NCI-H1694 (cell line): ENCODE measurements at places on chromosomes 6 and 20.

DNA sequence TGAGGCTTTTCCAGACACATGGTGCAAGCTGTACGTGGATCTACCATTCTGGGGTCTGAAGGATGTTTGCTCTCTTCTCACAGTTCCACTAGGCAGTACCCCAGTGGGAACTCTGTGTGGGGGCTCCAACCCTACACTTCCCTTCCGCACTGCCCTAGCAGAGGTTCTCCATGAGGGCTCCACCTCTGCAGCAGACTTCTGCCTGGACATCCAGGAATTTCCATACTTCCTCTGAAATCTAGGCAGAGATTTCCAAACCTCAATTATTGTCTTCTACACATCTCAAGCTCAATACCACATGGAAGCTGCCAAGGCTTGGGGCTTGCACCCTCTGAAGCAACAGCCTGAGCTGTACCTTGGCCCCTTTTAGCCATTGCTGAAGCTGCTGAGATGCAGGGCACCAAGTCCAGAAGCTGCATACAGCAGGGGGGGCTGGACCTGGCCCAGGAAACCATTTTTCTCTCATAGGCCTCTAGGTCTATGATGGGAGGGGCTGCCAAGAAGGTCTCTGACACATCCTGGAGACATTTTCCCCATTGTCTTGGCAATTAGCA lies 11.6 kb downstream of the PDSS2 start:
- no peak for DNase-seq

GRCh38 chr20:33645396-33645795 lies 16.7 kb upstream of the C20orf144 start:
- DNase-seq: no peak

DNA sequence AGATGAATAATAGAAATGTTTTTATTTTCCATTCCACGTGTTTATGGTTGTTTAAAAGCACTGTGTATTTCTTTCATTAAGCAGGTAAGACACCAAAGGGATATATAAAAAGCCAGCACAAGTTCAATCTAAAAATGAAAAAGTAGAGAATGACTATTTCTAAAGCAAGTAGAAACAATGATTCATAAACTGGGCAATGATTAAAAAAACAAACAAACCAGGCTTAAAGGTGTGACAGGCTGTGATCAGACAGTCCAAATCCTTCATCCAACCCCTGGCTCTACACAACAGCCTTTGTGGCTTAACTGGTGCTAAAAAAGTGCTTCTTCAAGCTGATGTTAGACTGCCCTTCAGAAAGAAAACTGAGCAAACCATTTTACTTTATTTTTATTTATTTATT lies 45.7 kb upstream of the TSHZ2 start:
- DNase-seq: no peak

DNA sequence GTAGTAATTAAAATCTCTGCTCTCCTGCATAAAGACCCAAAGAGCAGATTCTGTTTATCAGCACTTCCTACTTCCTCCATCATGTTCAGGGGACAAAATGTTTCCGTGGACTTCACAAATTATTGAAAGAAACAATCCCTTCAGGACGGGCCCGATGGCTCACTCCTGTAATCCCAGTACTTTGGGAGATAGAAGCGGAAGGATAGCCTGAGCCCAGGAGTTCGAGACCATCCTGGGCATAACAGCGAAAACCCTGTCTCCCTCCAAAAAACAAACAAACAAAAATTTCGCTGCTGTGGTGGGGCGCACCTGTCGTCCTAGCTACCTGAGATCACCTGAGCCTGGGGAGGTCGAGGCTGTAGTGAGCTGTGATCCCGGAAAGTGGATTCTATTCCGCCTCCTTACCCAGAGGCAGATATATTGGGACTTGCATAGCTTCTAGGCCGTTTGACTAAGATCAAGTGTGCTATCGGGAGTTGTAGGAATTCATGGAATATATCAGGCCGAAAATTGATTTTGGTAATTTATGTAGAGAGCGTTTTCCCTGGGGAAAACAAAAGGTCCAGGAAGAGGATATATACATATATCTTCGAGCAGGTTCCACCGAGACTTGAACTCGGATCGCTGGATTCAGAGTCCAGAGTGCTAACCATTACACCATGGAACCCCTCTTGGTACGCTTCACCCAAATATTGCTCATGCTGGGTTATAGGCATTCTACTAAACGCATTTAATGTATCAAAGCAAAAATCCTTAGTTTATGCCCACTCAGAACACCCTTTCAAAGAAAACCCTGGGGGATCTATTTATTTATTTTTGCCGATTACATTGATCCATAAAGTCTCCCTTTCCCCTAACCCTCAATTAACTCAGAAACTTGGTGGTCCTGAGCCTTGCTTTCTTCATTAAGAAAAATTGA lies 74.5 kb upstream of the ZNF184 start:
- peak; percentile 47 for DNase-seq

DNA sequence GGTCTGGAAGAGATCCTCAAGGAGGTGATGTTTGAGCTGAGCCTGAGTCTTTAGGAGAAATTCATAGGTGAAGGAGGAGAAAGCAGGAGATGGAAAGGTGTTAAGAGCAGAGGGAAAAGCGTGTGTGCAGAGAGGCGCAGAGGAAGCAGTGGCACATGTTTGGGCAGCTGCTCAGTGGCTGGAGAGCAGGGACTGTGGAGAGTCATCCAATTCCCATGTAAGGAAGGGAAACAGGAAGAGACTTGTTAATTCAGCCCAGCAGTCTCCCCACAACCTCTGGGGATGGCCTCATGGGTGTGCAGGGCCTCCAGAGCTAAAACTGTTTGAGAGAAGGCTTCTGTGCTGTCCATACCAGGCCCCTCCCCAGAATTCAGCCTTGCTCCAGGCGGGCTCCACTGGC lies 16.2 kb downstream of the AAR2 start:
- DNase-seq: no peak

DNA sequence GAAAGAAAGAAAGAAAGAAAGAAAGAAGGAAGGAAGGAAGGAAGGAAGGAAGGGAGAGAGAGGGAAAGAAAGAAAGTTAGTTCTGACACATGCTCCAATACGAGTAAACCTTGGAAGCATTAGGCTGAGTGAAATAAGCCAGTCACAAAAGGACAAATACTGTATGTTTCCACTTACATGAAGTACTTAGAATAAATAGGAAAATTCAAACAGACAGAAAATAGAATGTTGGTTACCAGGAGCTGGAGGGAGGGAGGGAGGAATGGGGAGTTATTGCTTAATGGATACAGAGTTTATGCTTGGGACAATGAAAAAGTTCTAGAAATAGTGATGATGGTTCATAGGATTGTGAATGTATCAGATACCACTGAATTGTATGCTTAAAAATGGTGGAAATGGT lies 75.2 kb upstream of the CDH4 start:
- no peak for DNase-seq

DNA sequence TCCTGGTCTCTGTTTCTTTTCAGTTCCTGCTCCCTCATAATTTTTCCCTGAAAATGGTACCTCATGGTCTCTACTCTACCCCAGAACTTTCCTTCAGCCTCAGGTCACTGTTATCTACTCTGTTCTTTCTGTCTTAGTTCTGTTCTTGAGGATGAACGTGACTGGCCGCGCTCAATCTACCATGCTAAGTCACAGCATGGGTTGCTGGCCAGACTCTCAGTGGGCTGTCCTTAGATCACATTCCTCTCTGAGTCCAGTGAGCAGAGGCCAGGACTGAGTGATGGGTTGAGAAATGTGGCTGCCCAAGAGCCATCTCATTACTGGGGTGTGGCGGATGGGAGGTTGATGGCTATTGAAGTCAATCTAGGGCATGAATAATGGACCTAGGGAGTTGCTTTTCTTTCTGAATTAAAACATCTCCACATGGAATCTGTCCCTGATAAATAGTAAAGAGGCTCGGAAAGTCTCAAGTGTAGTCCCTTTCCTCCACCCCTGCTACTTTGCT lies 164.0 kb upstream of the DTNBP1 start:
- DNase-seq: no peak

- no peak for DNase-seq
Measured at GRCh38 chr20:61350500-61351250, 98.6 kb downstream of the CDH4 start.

DNA sequence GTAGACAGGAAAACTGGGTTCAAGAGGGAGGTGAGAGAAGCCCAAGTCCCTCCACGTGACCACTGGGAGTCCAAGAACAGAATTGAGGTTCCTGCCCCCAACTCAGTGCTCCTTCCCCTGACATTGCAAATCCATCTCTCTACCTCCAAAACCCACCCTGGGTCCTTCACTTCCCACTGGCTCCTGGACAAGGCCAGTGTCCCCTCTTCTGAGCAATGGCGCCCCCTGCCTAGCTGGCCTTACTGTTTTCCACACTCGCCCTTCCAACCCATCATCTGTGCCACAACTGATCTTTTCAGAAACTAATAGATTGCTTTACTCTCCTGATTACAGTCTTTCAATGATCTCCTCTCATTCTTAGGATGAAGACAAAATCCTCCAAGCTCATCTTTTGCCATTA lies 200.3 kb downstream of the ANKRD60 start:
- no peak for DNase-seq

DNA sequence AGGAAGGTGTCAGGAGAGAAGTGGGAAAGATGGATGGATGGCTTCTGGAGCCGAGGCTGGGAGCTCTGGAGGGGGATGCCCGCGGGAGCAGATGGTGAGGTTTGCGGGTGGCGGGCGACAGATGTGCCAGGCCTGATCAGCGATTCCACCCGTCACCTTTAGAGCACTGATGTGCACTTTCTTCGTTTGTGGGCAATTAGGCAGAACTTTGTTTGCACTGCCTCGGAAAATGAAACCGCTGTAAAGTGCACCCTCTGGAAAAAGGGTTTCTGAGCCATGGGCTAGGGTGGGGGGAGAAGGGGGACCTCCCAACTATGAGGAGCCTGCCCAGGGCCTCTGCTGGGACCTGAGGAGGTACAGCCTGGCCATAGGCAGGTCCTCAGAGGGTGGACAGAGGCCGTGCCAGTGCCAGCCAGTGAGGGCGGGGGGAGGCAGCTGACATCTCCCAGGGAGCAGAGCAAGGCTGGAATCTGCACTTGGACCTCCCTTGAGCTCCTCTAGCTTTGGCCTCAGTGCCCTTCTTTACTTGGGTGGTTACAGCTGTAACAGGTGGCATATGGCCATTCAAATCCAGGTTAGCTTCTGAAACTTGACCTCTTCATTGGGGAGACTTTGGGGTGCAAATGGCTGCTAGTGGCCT lies 58.7 kb downstream of the CD40 start:
- peak; percentile 85 for DNase-seq

DNA sequence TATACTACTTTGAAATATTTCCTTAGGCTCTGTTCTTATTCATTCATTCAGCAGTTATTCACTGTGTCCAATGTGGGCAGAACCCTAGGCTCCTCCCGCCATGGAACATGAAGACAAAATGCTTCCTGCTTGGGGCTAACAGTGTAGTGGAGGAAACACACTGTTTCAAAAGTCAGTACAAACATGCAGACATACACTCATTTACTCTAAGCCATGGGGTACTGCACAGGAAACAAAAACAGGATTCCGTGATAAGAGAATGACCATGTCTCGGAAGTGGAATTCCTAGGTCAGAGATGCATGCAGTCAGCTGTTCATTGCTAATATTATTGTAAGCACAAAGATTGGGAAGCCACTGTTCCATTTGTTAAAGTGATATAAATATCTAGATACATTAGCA lies 18.4 kb upstream of the FAM209A start:
- DNase-seq: no peak
